ENCODE measurements at places on chromosomes 2 and 18.

- peak; percentile 45 for DNase-seq
Measured at GRCh38 chr18:56962322-56962721, 184.6 kb upstream of the BOD1L2 start.

DNA sequence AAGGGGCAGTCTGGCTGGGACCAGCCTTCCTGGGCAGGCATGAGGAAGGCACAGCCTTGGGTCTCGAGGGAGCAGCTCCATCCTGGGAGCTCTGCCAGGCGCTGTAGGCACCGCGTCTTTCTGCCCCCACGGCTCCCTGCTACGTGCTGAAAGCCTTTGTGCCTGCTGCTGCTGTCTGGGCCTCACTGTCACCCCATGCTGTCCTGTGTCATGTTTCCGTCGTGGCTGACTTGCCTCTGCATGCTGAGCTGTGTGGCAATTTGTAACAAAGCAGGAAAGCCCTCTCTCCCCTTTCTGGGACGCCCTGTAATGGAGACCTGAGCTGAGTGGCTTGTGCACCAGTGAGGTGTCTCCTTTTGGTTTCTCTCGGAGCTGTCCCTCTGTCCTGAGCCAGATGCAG, 152.5 kb downstream of the TSN start:
- no peak for DNase-seq

DNA sequence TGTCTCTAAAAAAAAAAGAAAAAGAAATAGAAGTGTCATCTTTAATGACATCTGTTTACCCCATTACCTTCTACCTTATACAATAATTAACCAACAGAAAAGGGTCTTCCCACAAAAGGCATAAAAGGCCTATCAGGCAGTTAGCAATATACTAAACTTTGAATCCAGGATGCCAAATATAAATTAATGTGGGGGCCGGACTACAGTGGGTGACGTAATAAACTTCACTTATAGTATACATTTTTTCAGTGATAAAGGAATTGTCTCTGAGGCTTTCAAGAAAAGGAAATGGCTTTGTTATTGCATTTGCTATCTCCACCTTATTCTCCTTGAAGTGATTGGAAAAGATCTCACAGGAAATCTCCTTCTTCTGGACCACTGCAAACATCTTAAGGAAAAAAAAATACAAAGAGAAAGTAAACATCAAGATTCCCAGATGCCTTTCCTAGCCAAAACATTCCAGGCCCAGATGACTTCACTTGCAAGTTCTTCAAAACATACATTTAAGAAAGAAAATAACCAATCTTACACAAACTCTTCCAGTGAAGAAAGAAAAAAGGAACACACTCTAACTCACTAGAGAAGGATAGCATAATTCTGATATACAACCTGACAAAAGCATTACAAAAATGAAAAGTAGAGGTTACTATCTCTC, 126.2 kb upstream of the CAB39 start:
- DNase-seq: no peak

- no peak for DNase-seq
Measured at GRCh38 chr2:132978840-132979239, 308.8 kb upstream of the LYPD1 start.

DNA sequence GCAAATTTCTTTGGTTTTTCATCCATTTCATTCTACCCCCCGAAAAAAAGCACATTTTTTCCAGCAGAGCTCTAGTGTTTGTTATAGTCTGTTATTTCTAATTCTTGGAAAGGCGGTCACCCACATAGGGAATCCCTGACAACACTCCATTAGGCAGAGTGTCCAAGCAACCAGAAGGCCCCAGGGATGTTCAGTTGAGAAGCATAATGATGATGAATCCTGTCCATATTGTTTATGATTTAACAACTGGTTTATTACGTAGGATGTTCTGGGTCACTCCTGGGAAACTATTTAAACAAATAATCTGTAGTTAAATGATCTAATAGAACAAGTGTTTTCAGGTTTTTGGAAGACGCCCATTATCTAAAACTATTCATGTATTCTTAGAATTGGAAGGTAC, 388.7 kb downstream of the TNS1 start:
- DNase-seq: no peak

- DNase-seq: no peak
Measured at GRCh38 chr2:30768708-30769480, 38.4 kb downstream of the CAPN13 start.

DNA sequence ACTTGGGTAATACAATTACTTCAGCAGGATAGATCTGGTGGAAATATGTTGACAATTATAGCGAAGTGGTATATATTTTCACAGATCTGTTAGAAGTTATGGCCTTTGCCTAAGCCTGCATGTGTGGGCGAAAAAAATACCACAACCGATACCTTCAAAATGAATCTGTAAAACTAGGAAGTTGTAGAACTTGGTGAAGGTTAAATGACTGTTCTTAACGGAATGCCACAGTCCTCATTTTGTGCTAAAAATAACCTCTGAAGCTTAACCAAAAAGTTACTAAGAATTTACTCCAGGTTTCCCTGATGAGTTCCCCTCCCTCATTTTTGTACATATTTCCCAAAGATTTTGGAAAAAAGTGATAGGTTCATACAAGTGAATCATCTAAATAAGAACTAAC, 550.7 kb downstream of the THSD7B start:
- no peak for DNase-seq

DNA sequence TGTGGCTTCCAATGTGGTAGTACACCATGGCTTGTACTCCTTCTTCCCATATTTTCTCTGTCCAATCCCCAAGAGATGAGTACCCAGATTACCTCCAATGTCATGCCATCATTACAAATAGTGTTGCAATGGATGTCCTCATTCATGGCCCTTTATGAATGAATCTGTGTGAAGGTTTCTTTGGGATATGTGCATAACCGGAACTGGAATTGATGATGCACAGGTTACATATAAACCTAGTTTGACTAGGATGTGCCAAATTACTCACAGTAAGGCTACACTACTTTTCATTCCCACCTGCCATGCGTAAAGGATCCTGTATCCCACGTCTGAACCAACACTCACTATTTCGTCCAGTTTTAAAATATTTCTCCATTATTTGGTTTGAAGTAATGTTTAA, 173.9 kb upstream of the CXCR4 start:
- peak; percentile 85 for DNase-seq

GRCh38 chr2:186575302-186575701, 14.6 kb upstream of the ITGAV start:
- DNase-seq: peak; percentile 99

- no peak for DNase-seq
Measured at GRCh38 chr2:108573061-108573460, 38.8 kb downstream of the LIMS1 start.

DNA sequence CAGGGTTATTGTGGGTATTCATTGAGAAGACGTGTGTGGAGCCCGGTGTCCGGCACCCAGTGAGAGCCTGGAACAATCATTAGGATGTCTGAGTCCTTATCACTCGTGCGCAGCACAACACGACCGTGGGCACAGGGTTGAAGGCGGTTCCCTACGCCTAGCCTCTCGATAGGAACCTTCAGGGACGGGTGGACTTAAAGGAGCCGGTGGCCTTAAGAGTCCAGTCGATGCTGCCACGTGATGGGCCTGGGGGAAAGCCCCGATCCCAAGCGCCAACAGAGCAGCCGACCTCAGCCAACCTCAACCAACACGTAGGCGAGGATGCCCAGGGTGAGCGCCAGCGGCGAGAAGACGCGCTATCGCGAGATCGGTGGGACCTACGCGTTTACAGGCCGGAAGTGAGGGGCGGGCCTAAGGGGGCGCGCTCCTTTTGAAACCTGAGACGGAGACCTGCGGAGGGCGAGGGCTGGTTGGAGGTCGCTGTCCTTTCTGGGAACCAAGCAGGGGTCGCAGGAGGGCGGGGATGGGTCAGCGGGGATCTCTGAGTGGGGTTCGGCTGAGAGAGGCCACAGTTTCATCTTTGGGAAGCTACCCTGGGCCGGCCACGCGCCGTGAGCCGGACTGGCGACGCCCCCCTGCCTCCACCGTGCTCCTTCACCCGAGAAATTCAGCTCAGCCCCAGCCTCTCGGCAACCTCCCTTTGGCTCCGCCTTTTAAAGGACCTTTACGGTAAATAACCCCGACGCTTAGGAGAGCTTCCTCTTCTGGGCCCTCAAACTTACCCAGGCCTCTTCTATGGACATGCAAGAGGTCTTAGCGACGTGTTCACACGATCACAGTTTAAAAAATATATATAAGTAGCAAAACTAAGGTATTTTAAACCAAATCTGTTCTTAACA, 28.3 kb downstream of the WNT10A start:
- peak; percentile 94 for DNase-seq

GRCh38 chr2:178542161-178542560, 61.9 kb downstream of the PLEKHA3 start:
- no peak for DNase-seq

DNA sequence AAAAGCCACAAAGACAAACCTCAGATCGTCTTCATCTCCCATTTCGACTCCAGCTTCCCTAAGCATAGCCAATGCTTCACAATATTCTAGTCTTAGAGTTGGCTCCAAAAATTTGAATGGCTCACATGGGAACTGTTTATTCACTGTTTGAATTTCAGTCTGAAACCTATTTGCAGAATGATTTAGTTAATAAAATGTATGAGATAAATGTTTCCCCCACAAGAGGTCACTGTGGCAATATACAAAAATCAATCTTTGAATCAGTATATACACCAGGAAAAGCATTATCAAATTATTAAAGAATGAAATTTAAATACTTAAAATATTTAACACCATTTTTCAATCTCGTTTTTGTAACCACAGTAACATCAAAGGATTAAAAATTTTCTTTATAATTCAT, 40.0 kb upstream of the MCM6 start:
- peak; percentile 47 for DNase-seq

DNA sequence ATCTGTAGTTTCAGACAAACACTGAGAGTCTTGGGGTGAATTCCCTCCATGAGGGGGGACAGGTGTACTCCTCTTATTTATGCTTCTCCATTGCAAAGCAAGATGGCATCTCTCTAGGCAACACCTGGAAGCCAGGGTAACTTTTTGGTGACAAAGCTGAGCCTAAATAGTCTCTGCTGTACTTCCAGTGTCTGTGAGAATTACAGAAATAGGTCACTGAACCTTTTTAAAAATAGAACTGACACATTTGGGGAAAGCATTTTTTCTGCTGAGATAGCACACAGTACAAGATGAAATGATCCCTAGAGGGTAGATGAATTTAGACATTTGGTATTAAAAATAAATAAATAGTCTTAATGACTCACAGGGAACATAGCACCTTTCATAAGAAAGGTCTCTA, 71.7 kb upstream of the SP3 start:
- no peak for DNase-seq

DNA sequence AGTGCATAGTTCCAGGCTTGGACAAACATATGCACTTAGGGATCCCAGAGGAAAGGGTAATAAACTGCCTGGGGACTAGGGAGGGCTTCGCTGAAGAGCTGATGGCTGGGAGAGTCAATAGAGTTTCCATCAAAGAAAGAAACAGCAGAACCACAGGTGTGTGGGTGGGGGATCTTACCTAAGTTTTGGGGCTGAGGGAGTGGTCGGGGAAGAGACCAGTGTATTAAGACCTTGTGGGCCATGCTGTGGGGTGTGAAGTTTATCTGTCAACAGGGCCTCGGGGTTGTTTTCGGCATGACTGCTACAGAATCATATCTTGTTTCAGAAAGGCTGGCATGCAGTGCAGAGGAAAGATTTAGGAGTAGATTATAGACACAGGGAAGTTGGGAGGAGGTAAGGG, 31.2 kb upstream of the GTF2A1L start:
- no peak for DNase-seq

GRCh38 chr2:191693166-191693565, 15.2 kb downstream of the NABP1 start:
- DNase-seq: peak; percentile 46

- DNase-seq: no peak
Measured at GRCh38 chr18:51128533-51128932, 68.9 kb downstream of the MEX3C start.

DNA sequence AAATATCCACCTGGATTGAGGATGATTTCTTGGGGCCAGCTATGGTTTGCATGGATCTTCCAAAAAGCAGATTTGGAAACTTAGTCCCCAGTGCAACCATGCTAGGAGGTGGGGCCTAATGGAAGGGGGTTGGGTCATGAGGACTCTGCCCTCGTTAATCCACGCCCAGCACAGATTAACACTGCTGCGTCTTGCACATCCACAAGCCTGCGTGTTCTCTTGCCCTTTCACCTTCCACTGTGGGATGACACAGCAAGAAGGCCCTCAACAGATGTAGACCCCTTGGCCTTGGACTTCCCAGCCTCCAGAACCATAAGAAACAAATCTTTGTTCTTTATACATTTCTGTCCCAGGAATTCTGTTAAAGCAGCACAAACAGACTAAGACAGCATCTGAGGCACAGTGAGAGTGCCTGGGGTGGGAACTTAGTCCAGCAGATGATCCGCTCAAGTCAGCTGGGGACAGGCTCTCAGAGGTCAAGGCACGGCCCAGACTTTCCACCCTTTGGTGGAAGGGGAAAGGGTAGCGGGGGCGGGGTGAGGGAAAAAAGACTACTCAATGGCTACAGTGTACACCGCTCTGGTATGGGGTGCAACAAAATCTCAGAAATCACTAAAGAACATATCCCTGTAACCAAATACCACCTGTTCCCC, 2.4 kb downstream of the RAB17 start:
- DNase-seq: no peak

DNA sequence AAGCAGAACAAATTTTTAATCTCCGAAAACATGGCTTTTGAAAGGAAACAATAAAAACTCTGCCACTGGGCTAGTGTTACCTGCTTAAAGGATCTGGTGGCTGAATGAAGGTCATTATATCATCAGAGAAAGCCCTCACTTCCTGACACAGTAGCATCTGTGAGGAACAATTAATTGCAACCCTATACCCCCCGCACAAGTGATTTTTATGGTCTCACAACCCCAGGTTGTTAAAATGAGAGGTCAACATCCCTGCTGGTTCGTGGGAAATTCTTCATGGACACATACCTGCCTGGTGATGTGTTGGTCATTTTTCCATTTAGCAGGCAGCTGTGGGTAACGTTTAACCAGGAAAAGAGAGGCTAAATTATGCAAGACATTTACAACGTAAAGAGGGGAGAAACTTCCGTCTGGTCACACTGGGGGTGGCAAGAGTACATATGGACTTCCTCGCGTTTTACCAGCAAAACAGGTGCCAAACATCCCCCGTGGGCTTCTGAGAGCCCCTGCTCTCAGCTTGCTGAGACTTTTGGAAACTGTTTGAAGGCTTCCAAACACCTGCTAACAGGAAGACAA, 29.2 kb downstream of the NIFK start:
- DNase-seq: peak; percentile 98

- DNase-seq: no peak
Measured at GRCh38 chr2:103788389-103788788, 1026.6 kb downstream of the TMEM182 start.

DNA sequence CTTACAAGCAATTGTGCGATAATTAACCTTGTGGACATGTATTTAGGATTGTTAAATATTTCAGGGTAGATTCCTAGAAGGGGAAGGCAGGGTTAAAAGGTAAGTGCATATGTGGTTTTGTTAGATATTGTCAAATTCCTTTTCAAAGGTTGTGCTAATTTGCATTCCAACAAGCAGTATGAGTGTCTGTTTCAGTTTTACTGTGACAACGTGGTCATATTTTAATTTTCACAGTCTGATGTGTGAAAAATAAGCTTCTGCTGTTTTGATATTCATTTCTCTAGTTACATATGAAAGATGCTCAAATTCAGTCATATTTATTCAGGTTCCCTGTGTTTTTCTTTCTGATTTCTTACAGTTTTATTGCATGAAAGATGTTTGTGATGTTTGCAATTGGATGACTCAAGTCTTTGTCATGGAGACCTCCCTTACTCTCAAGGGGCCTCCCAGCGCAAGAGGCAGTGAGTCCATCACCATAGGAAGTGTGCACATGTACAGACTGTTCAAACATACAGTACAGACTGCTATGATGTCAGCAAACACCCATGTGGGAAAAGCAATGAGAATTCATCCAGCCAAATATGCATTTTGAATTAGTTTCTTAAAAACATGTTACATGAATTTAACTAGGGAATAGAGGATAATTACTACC, 310.8 kb downstream of the GALR1 start:
- no peak for DNase-seq

Data from kidney tubule cell (primary cell).